ENCODE measurements at places on chromosomes 3 and 15.

GRCh38 chr3:126473292-126474168 is 2.2 kb downstream of the ZXDC start:
- no peak for DNase-seq

DNA sequence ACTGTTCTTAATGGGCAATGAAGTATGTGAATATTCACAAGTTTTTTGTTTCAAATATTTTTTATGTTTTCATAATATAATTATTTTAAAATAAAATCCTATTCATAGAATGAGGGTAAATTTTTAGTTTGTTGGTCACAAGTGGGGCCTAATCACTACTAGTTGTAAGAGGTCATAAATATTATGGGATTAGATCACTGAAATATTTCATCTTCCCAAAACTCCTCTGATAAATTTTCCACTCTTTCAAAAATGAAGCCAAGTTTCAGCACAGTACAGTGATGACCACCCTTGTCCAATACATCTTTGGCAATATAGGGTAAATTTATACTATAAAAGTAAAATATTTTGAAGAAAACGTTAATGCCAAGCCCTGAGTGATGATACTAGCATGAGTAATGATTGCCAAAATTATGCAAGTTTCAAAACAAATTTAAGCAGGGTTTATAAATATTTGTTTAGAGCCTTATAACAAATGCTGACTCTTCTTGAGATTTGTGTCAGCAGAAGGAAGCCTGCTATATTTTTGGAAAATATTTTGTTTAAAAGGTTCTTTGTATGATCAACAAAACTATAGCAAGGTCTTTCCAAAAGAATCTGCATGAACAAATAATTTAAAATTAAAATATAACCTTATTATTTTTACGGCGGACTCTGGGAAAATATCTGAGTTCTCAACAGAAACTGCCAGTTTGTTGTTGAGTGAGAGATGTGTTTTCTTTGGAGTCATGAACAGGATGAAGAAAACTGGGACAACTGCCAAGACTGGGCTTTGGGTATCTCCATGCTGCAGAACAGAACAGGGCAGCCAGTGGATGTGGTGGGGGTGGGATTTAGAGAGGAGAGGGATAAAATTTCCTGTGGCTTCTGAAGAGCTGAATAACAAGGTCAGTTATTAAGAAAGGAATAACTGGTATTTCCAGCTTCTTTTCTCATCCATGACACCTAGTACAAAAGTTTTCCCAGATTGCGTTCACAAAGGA is 17.9 kb upstream of the TM4SF1 start:
- peak; percentile 79 for DNase-seq

- no peak for DNase-seq
These were observed 16.9 kb upstream of the IGSF10 start for GRCh38 chr3:151477591-151478334.

DNA sequence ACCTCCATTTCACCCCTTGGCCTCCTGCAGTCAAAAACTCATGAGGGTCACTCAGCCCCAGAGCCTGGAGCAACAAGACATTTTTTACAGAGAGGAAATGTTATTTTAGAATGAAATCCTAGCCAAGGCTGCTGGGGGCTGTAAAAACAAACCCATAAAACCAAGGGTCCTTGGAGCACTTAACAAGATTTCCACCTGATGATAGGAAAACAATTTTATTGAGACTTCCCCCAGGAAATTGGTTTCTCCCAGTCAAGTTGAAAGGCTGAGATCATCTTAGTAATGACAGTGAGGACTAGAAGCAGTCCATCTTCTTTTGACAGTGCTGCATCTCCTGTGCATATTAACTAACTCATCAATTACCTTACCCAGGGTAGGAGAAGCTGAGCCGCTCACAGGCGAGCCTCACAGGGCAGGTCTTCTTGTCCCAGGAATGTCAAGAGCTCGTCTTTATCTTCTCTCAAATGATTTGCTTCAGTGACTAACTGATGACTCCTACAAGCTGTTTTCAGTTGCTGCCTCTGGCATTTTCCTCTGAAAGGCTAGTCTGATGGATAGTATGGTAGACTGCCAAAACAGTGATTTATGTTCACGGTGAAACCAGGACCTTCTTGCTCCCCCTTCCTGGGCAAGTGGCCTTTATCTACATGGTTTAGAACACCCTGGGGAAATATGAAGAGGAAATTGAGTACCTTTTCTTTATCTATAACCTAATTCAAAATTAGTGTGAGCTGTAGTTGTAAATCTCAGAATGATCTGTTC is 34.6 kb upstream of the AEN start:
- no peak for DNase-seq

- DNase-seq = no peak
These were observed 1.3 kb downstream of the ALPK3 start for GRCh38 chr15:84818261-84819131.

DNA sequence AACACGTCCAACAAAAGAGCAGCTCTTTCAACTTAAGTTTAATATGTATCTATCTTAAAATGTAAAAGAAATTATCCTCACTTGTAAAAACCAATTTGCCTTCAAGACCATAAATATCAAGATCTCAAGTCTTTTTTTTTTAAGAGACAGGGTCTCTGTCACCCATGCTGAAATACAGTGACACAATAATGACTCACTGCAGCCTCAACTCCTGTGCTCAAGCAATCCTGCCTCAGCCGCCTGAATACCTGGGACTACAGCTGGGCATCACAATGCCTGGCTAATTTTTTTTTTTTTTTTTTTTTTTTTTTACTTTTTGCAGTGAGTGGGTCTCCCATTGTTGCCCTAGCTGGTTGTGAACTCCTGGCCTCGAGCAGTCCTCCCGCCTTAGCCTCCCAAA is 26.0 kb downstream of the ACAP2 start:
- DNase-seq = no peak

GRCh38 chr3:50575372-50575771 is 6.0 kb downstream of the HEMK1 start:
- DNase-seq = no peak

DNA sequence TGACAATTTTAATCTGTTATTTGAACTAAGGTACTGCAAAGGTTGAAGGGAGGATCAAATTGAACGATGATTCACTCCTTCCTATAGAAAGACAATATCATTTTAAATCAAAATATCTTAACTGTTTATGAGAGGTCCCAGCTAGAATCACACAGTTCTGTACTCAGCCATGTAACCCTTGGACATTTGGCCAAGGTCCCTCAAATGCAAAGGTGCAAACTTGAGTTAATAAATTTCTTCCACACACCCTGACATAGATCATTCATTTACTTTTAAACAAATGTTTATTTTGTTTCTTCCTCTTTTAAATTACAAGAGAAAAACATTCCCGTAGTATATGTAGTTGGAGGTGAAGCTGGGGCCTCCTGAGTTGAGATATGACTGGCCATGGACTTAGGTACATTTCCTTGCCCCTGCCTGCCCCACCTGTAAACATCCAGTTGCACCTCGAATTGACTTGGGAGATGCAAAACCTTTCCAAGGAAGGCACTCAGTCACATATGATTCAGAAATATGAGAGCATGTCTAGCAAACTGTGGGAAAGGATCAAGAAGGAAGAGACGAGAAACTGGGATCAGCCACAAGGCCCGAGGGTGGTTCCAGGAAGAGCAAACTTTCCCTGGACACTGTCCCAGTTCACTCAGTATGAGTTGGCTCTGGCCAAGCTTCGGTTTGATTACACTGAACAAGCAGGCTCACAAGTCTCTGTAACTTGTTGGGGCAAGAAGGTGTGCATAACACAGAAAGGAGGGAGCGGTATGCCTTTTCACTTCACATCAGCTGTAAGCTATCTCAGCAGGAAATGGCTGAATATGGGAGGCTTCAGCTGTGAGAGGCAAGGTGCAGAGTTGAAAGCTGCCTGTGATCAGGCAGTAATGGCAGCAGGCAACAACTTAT is 6.7 kb downstream of the TNFSF10 start:
- DNase-seq = peak; percentile 2

GRCh38 chr15:92809064-92809879 is 90.9 kb upstream of the CHD2 start:
- DNase-seq = no peak

DNA sequence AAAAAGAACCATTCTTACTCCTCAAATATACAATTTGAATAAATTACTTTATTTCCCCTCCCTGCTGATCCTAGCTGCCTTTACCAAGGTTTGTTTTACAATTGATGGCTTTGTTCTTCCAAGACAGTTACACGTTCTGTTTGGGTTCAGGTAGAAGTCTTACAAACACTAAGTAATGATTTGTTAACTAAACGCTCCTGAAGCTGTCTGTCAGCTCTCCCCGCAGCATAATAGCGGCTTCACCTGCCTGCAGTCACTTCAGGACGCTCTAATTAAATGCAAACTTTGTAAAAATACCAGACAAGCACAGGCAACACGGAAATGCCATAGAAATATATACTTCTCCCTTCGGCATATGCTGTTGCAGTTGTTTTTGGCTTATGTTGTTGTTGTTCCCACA is 176.4 kb upstream of the MDFIC2 start:
- no peak for DNase-seq

- DNase-seq = no peak
These were observed 79.6 kb downstream of the SOX2 start for GRCh38 chr3:181791056-181791955.

GRCh38 chr3:112627419-112627818 is 13.5 kb downstream of the CCDC80 start:
- no peak for DNase-seq

GRCh38 chr15:43127752-43128151 is 5.6 kb upstream of the TMEM62 start:
- DNase-seq = no peak

GRCh38 chr15:63474810-63475316 is 29.5 kb upstream of the USP3 start:
- no peak for DNase-seq

GRCh38 chr15:65869954-65870871 is 922 bp downstream of the RAB11A start:
- no peak for DNase-seq

DNA sequence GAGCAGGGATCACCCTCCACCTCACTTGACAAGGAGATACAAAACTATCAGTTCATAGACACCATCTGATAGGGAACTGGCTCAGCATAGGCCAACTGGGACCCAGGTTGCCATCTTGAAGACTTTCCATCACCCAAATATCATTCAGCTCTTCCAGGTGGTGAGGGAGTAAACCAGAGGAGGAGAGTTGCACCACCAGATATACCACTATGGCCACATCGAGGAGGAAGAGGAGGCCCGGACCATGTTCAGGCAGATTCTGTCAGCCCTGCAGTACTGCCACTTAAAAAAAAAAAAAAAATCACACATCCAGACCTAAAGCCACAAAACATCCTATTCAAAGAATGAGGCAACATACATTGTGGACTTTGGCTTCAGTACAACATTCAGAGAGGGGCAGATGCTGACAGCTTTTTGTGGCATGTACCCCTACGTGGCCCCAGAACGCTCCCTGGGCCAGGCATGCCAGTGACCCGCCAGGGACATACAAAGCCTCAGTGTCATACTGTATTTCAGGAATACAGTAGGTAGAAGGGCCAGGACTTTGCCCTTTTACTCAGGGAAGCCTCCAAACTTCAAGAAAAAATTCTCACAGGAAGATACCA is 18.4 kb upstream of the EMC3 start:
- DNase-seq = no peak

GRCh38 chr3:53547327-53547726 is 52.9 kb downstream of the CACNA1D start:
- DNase-seq = no peak

GRCh38 chr3:45978006-45978761 is 17.4 kb downstream of the FYCO1 start:
- DNase-seq = no peak

GRCh38 chr3:186922790-186923189 is 7.5 kb upstream of the ST6GAL1 start:
- DNase-seq = no peak

DNA sequence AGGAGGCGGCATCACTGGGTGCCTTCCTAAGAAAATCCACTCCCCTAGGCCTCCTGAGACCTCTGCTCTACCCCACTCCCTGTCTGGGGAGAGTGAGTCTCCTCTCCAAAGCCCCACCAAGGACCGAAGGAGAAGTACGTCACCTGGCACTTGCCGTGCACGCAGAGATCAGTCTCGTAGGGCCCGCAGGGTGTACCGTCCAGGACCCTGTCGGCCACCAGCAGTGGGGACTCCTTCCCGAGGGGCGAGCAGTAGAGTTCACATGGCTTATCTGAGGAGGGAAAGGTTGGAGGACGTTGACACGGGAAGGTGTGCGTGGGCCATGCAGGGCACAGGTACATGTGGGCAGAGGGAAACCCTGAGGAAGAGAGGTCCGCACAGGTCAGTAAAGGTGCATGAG is 232.9 kb downstream of the ADAMTS17 start:
- no peak for DNase-seq

DNA sequence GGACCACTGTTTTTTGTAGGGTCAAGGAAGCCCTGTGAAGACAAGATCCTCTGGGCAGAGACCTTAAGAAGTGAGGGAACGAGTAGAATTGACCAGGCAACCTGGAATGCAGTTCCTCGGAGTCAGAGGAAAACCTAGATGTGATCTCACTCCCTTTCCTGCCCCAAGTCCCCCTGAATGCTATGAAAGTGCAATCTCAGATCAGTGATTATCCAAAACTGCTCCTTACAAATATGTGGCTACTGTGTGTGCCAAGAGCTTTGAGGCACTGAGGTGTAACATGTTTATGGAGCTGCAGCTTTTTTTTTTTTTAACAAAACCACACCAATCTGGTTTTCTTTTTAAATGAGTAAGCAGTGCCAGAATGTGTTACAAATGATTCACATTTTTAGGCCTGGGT is 35.8 kb downstream of the THSD4 start:
- DNase-seq = no peak

DNA sequence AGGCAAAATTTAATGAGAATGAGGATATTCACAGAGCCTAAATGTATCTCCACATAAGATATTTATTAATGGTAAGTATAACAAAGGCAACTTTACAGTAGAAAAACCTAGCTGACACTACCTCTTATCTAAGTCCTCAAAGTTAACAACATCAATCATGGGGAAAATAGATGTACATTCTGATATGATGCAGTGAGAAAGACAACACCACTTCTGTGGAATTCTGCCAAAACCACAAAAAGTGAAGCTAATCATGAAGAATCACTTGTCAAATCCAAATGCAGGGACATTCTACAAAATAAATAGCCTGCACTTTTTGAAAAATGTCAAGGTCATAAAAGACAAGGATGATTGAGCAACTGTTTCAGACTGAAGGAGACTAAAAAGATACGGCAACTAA is 27.5 kb upstream of the EOMES start:
- DNase-seq = no peak

DNA sequence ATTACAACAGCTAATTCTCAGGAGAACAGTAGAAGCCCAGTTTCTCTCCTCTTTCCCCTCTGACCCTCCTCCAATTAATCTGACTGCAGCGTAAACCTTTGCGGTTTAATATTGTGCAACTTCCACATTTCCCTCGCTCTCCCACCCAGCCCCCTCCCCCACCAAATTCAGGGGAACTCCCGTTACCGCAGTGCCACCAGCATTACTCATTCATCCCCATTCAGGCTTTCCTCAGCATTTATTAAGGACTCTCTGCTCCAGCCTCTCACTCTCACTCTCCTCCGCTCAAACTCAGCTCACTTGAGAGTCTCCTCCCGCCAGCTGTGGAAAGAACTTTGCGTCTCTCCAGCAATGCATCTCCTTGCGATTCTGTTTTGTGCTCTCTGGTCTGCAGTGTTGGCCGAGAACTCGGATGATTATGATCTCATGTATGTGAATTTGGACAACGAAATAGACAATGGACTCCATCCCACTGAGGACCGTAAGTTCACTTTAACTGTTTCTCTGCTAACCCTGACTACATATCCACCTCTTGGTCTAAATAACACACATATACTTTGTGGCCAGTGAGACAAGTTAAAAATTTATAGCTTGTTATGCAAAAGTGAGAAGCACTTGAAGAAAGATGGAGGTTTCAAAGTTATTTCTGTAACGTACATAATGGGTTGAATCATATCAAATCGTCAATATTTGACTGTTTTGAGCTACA is at the start of gene PTX3:
PTX3 (plus strand) TSS at position 268 of the 709 bp plus-strand sequence; CDS start at position 352, 84 bp downstream.
- DNase-seq = peak; percentile 72

- DNase-seq = no peak
These were observed 24.5 kb downstream of the SLC6A20 start for GRCh38 chr3:45771831-45772230.
